Left renal cortex interstitium (tissue), 4 donors: ENCODE measurements at places on chromosomes 13 and 19. TPM values are rescaled to one million over a fixed set of nuclear protein-coding genes. Genes with fewer than 3 reads are reported as not detected.

DNA sequence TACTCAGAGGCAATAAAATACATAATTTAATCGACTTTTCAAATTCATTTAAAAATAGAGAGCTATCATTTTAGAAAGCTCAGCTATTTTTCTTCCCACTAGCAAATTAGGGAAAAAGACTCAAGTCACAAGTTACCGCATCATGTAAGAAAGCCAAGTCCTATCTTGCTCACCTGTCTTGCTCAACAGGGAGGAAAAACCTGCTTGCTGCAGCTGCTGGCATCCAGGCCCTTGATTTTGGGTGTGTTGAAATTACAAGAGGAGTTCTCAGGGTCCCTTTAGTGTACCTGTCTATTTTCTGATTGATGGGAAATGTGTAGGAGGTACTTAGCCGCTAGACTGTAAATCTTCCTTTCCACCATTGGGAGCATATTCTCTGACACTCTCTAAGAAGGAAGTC, 22.2 kb downstream of the SLC10A2 start:
- no peak for DNase-seq

The PRSS57 gene
- 0.43 TPM for polyA plus RNA-seq

DNA sequence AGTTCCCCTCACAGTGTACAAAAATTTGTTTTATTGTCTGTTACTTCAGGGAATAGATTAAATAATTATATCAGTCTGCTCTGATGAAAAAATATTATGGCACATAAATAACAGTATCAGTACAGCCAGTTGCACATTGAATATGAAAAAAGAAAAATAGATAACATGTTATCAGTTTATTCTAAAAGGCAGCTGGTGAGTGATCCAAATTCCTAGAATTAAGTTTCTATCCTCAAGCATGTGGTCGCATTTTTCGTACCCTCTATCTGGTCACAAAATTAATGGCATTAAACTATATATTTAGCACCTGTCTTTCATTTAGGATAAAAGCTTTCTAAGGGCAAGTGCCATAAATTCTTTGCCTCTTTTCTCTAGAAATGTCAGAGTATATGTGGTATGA, 944.8 kb upstream of the PCDH9 start:
- no peak for DNase-seq

The SLC25A41 gene
- 0.25 TPM for polyA plus RNA-seq

The NANOS3 gene
- polyA plus RNA-seq, result 1.1 TPM

The CYP2B6 gene
- polyA plus RNA-seq, result 2.9 TPM

GRCh38 chr13:44974056-44974793, 15.0 kb downstream of the NUFIP1 start:
- no peak for DNase-seq

GRCh38 chr19:56617531-56617930, 22.4 kb downstream of the ZNF71 start:
- DNase-seq, result no peak

- DNase-seq, result no peak
These were observed 20.4 kb downstream of the UBL3 start for GRCh38 chr13:29830000-29830399.

DNA sequence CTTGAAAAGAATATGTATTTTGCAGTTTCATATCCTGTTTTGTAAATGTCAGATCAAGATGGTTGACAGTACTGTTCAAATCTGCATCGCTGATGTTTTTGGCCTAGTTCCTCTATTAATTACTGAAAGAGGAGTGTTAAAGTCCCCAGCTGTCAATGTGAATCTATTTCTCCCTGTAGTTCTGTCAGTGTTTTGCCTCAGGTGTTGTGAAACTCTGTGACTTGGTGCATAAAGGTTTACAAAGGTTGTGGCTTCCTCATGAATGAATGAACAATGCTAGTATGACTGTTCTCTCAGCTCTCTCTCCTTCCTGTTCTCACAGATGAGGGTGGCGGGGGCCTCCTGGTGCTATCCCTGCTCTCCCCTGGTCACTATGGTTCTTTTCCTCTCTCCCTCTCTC, 142.4 kb downstream of the MYCBP2 start:
- no peak for DNase-seq

DNA sequence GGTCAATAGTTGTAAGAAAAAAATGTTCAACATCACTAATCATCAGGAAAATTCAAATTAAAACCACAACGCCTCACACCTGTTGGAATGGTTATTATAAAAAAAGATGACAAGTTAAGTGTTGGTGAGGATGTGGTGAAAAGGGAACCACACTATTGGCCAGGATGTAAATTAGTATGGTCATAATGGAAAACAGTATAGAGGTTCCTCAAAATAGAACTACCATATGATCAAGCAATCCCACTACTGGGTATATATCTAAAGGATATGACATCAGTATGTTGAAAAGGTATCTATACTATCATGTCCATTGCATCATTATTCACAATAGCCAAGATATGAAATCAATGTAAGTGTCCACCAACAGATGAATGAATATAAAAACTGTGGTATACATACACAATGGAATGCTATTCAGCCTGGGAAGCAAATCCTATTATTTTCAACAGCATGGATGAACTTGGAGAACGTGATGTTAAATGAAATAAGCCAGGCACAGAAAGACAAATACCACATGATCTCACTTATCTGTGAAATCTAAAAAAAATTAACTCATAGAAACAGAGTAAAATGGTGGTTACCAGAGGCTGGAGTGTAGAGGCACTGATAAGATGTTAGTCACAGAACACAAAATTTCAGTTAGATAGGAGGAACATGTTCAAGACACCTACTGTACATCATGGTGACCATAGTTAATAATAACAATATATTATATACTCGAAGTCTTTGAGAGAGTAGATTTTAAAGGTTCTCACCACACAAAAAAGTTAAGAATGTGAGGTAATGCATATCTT, 56.6 kb downstream of the TBC1D4 start:
- DNase-seq, result no peak
